T-helper 22 cell (primary cell): ENCODE measurements at places on chromosomes 4 and X.

DNA sequence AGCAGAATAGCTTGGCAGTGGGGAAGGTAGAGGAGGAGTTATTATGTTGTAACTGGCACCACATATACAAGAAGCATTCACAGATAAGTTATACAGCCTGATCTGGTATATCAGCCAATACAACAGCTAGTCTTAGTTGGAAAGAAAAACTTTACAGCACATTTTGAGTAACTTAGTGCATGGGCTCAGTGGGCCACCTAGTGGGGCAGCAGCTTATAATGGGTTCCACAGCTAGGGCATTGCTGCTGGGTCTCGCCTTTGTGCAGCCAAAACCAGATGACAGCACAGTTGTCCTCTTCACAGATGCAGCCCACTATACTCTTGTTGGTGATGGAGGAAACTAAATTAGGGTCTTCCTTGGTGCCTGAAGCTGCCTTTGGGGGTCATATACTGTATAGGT lies 448.1 kb upstream of the RASGEF1B start:
- no peak for DNase-seq

DNA sequence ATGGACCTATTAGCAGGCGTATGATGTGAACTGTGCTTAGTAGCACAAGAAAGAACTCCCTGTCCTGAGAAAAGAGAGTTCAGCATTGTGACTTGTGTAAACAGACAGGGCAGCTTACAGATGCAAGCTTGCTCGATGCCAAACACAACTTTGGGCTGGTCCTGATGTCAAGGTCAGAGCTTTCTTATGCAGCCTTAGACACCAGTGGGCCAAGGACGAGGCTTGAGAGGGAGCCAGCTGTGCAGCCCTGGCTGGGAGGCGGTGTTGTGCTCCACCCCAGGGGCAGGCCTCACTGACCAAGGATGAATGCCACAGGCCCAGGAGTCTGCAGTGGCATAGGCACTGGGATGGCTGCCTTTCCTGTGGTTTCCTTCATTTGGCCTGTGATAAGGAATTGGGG lies 35.4 kb downstream of the JADE1 start:
- DNase-seq, result no peak

DNA sequence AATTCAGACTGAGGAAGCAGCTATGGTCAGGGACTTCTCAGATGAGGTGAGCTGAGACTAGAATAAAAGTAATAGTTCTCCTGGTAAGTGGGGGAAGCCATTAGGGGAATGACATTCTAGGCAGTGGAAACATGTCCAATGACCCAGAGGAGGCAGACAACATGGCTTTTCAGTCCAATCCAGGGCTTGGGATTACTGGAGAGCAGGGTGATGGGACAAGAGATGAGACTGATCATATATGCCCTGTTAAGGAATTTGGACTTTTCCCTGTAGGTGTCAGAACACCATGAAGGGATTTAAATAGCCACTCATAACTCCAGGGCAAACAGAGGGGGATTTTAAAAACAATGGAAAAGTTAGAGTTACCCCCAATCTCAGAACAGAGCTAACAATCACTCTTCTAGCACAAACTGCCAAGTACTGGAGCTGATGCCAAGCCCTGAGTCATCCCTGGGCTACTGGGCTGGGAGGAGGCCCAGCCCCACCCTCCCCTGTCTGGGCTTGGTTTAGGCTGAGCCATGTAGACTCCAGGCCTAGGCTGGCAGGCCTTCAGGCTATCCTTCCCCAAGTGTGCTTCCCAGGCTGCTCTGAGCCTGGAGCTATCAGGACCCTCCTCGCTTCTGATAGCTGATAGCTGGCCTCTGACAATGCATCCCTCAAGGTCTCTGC lies 22.7 kb upstream of the MSN start:
- DNase-seq, result no peak

DNA sequence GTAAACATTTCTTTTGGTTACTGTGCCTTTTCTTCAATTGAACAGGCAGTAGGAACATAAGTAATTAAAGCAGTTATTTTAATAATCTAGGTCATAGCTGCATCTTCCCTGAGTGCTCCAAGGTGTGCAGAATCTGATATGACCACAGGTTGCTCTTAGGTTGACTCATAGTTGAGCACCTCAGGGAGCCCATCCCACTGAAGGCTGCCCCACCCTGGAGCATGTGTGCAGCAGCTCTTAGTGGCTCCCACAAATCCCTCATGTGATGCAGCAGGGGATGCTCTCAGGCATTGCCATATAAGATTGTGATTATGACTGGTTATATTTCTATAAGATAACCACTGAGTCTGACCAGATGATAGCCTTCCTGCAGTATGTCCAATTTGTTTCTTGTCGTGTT lies 72.3 kb downstream of the ZNF518B start:
- no peak for DNase-seq

DNA sequence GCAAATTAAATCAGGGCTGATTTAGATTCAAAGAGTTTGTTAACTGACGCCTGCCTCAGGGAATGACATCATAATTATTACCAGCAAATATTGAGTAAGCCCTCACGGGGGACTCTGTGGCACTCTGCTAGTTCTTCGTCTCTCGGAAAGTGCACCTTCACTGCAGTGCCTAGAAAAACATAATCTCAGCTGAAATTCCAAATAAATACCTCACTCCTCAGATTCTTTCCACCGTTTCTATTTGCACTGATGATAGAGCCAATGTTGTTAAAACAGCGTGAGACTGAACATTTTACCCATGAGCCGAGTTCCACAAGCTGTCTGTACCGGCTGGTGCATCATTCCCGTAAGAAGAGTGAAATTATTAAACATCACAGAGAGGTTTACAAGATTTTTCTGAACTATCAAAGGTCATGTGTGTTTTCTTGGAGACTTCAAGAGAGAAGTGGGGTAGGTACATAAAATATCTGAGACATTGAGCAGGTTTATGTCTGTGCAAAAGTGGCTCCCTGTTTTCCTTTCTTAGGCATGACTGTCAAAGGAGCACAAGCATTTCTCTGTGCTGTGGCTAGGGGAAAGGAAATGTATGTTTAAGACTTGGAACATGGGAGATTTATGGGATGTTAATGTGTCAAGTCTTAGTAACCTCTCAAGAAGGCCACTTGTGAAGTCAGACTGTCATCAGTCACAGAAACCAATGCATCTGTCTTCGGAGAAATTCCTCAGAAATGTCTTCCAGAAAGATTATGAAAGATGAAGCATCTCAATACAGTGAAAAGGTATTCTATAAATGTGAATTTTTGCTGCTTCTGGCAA lies 119.6 kb downstream of the CBLL2 start:
- DNase-seq, result no peak

DNA sequence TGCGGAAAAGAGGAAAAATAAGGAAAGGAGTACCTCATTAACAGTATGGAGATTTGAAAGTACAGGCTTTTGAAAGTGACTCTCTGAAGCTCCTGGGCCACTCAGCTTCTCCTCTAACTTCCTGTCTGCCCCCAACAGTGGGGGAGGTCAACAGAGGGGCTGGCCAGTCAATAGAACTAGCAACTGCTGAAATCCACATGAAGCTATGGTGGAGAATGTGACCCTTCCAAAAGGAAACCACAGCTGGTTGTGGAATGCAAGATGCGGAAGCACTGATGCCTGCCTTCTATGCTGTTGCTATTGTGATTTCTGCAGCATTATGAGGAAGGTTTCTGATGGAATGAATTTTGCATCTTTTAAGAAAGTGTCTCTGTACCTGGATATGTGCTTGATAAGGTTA lies 2.4 kb downstream of the CORIN start:
- DNase-seq, result no peak

GRCh38 chr4:77201857-77202256 lies 44.9 kb downstream of the CCNG2 start:
- no peak for DNase-seq

- no peak for DNase-seq
These were observed 122.7 kb downstream of the CCNB3 start for GRCh38 chrX:50327235-50327634.

DNA sequence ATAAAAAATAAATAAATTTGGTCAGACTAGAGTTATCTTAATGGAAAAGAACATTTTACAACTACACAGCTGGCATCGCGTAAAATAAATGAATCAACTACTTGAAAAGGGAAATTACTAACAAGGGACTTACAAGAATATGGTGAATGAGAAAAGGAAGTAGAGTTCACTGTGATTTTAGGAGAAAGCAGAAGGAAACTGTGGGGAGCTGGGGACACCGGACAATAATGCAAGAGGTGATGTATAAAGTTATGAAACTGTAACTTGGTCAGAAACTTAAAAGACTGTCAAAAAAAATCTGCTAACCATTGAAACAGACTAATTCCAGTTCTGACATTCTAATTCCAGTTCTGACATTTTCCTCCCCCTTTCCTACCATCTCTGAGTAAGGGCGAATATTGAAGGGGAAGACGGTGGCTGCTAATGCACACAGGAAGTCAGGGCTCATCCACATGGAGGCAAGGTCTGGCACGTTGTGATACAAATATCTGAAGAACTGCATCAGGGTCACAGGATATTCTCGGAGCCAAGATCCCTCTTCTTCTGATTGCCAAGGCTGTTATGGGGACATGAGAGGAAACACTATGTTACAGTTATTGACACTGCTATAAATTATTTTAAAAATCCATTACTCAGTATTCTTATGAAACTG lies 170.5 kb downstream of the CDS1 start:
- no peak for DNase-seq

DNA sequence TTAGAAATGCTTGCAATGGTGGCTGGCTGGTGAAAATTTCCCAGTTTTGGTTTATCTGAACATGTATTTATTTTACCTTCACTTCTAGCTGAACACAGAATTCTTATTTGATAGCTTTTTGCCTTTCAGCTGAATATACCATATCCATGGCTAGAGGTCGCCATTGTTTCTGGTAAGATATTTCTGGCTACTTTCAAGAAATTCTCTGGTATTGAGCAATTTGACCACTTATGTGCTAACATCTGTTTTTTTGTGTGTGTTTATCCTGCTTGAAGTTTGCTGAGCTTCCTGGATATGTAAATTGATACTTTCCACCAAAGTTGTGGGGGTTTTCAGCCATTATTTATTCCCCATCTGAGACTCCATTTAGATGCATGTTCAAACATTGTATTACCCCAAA lies 75.4 kb downstream of the FBXW7 start:
- DNase-seq, result no peak

GRCh38 chr4:144681806-144682205 lies 35.9 kb downstream of the HHIP start:
- no peak for DNase-seq

DNA sequence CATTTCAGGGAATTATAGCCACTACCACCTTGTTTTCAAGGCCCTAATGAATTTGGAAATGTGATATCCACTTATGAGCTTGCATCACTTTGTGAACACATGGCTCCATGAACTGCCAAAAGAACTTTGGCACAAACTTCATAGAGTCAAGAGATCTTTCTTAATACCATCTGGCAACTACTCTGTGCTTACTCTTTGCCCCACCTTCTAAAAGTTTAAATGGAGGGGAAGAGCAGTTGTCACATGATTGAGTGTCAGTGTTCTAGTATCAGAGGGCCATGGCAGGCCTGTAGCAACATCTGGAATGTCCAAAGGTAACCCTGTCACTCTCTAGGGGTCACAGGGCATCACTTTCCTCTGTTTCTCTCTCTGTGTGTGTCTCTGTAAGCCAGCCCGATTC lies 2.6 kb upstream of the ADH1B start:
- no peak for DNase-seq

GRCh38 chr4:76535603-76536372 lies 100.8 kb downstream of the SHROOM3 start:
- no peak for DNase-seq

- DNase-seq, result no peak
These were observed 28.6 kb upstream of the CLDN34 start for GRCh38 chrX:9938516-9938915.

GRCh38 chrX:39399387-39399786 lies 598.1 kb downstream of the MID1IP1 start:
- no peak for DNase-seq

GRCh38 chr4:99790796-99791617 lies 25.6 kb upstream of the DAPP1 start:
- no peak for DNase-seq

DNA sequence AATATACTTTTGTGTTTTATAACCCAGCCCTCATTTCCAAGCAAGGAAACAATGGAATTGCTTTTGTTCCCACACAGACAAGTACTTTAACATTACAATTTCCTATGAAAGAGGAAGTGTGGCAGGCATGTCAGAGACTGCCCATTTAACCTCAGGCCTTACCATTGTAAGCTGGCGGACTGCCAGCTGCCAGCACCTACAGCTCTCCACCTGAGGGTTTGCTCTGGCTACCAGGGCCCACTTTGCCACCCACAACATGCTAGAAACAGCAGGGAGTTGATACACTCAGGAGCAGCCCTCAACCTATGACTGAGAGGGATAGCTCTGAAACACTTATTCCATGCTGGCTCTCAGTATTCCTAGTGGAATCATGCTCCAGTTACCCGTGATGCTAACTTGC lies 152.3 kb upstream of the PRDX4 start:
- no peak for DNase-seq

- DNase-seq, result no peak
These were observed at the start of gene GLRA3 for GRCh38 chr4:174828845-174829701. Gene GLRA3, minus strand, starts transcription at chr4:174829247. Its CDS starts 436 bp downstream, at chr4:174828811.

DNA sequence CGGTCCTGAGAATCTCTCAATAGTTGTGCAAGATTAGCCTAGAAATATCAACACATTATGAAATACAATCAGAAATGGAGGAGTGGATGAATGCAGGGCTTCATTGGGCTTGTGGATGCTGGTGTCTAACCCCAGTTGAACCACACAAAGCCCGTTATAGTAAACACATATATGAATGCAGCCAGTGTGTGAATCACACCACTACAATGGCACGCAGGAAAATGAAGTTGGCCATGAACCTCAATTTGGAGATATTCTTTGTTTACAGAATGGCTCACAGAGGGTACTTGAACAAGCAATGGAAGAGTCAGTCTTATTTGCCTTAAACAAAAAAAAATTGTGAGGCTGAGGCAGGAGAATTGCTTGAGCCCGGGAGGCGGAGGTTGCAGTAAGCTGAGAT lies 57.8 kb downstream of the SOD3 start:
- DNase-seq, result no peak

- DNase-seq, result no peak
These were observed 71.4 kb upstream of the PJA1 start for GRCh38 chrX:69236641-69237040.

GRCh38 chrX:9700555-9700954 lies 65.1 kb downstream of the GPR143 start:
- no peak for DNase-seq

GRCh38 chr4:6983544-6984142 lies 59.5 kb upstream of the TADA2B start:
- DNase-seq, result no peak

DNA sequence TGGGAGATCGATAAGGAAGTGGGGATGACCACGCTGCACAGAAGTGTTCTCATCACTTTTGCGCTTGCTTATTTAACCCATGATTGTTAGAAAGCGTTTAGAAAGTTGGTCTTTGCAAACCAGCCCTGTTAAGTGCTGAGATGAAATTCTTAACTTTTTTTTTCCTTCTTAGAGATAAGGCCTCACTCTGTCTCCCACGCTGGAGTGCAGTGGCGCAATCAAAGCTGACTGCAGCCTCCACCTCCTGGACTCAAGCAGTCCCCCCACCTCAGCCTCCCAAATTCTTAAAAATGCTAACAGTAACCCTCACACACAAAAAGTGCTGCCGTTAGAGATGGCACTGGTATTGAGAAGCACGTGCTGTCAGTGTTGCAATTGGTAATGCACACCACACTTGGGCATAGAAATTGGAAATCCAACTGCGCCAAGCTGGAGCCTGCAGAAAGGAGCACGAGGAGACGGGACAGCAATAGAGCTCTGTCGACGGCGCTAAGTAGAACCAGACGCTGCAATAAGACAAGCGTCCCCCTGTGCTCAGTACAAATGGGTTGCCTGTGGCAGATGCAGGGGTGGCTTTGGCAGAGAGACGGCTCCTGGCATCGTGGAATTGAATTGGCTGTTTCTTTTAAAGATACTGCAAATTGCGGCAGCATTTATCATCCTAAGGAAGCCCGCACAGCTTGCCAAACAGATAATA lies 113.4 kb downstream of the TBL1X start:
- DNase-seq, result no peak

GRCh38 chrX:109856974-109857373 lies 123.9 kb upstream of the ACSL4 start:
- no peak for DNase-seq
